ENCODE measurements at places on chromosomes 6 and 20. TPM values are rescaled to one million over a fixed set of nuclear protein-coding genes. Genes with fewer than 3 reads are reported as not detected.

DNA sequence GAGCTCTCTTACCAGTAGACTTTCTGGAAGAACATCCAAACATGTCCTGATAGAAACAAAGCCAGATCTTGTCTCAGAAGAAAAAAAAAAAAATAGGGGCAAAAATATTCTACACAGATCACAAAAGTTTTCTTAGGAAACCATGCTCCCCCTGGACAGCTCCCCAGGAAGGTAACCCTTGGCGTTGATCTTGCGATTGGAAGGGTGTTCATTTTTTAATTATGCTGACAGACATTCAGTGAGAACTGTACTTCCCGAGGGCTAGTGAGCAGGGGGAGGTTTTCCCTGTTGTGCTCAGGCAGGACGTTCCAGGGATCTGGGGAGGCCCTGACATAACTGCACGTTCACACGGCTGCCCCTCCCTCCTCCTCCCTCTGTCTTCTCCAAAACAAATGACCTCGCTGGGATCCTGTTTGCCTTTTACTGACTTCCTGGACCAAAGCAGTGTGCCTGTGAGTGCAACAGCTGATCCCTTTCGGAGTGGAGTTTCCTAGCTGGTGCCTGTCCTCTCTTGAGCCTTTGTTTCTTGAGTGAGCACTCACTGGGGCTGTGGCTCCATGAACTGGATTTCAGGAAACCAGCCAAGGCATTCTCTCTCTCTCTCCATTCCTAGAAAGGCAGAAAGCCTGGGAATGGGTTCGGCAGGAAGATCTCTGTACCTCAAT, 46.7 kb downstream of the MARCKS start:
- no peak for DNase-seq

- DNase-seq = no peak
Measured at GRCh38 chr20:19304886-19305415, 92.5 kb downstream of the SLC24A3 start.

- DNase-seq = no peak
Measured at GRCh38 chr20:11766961-11767360, 150.7 kb upstream of the BTBD3 start.

Gene SMLR1
- not detected for polyA plus RNA-seq

DNA sequence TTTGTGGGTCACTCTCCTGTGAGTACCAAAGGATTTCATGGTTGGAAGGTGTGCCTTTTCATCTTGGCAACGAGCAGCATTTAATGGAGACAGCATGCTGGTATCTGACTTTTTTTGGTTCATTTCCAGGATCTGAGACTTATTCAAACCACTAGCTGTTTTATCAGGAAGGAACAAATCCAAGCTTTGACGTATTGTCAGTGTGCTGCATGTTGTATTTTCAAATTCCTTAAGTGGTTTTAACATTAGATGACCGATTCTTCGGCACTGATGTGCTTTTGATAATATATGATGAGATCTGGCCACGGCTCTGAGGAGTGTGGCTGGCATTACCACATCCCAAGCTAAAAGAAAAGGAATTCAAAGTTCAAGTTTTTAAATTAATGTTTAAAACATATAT, 6.4 kb downstream of the RMND1 start:
- no peak for DNase-seq

GRCh38 chr6:46078294-46078693, 51.5 kb upstream of the ENPP4 start:
- DNase-seq = no peak

DNA sequence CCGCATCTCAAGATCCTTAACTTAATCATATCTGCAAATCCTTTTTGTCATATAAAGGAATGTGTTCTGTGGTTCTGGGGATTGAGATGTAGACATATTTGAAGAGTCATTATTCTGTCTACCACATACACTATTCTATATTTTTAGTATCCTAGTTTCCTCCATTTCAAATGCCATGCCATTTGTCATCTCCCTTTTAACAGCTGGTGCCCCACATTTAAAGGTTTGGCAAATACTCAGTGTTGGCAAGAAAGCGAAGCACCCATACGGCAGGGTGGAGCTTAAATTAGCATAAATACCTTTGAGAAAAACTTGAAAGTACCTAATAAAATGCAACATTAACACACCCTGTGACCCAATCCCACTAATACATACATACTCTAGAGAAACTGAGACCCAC, 31.7 kb downstream of the PAK5 start:
- DNase-seq = no peak

Gene FOXF2
- not detected for polyA plus RNA-seq

GRCh38 chr20:9145142-9145541, 76.3 kb downstream of the PLCB4 start:
- no peak for DNase-seq

DNA sequence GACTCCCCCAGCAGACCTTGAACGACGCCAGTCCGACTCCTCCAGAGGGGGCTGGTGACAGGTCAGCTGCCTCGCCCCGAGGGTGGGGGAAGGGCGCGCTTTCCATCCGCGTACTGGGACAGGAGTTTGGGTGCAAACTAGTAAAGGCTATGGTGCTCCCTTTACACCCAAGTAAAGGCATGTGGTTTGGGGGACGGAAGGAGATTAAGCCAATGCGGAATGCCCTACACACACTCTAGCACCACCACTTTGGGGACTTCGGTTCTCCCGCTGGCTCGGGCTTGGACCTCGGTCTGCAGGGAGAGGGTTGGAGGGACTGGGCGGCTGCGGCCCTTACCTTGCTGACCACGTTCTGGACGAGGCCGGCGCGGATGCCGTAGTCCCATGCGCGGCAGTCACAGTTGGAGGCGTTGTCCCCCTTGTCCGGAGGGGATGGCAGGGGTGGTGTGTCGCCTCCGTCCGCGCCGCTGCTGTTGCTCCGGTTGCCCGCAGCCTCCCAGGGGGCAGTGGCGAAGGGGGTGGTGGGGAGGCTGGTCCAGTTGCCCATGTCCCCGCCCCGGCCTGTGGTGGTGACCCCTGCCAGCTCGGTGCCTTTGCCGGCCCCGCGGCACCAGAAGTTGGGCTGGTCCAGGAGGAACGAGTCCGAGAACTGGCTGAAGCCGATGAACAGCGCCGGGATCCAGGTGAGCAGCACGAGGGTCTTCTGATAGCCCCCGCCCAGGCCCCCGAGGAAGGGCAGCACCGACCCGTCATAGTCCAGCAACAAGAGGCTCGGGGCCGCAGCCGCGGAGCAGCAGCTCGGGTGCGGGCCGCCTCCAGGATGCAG, 1.1 kb downstream of the SLC22A23 start:
- DNase-seq = no peak

- DNase-seq = no peak
Measured at GRCh38 chr20:6740096-6740495, 27.4 kb upstream of the BMP2 start.
